Pancreas (tissue), 10 donors: ENCODE measurements at places on chromosomes 3 and 15. TPM values are rescaled to one million over a fixed set of nuclear protein-coding genes. Genes with fewer than 3 reads are reported as not detected.

DNA sequence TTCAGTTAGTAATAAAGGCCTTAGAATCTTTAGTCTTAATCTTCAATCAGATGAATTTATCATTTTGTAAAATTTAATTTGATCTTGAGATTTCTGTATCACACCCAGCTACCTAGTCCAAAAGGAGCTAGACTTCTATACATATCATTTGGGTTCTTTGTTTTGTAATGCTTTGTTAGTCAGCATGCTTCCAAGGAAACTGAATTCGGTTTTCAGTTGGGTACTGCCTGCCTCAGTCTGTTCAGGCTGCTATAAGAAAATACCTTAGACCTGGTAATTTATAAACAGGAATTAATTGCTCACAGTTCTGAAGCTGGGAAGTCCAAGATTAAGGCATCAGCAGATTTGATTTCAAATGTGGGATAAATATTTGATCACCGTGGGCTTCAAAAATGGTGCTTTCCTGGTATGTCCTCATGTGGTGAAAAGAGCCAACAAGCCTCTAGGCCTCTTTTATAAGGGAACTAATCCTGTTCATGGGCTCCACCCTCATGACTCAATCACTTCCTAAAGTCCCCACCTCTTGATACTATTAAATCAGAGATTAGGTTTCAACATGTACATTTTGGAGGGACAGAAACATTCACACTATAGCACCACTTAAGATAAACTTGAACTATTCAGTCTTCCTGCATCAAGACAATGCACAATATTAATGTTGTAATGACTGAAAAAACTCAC is 800.7 kb downstream of the NAALADL2 start:
- DNase-seq = no peak

- DNase-seq = no peak
Observed at GRCh38 chr15:88316586-88316985, 60.0 kb upstream of the NTRK3 start.

GRCh38 chr3:177381070-177381469 is 183.8 kb upstream of the TBL1XR1 start:
- no peak for DNase-seq

DNA sequence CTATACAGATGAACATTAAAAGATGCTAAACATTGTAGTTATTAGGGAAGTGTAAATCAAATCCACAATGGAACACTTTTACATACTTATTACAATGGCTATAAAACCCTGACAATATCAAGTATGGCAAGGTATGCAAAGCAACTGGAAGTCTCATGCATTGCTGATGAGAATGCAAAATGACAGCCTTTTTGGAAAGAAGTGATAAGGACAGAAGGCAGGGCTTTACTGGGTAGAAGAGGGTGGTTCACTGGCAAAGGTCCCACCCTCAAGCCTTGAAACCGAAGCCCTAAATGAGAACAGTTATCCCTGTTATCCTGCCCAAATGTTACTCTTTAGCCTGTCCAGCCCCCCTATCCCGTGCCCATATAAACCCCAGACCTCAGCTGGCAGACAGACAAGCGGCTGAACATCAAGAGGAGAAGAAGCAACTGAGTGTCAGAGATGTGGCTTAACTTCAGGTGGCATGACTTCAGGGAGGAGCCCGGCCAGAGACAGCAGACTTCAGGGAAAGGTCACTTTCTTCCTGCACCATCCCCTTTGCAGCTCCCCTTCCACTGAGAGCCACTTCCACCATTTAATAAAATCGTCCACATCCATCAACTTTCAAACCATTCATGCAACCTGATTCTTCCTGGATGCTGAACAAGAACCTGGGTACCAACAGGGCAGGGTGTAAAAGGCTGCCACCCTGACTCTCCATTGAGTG is 732 bp upstream of the GCSAM start:
- no peak for DNase-seq

The SRPRB gene
- total RNA-seq = 75.9 TPM
